ENCODE measurements at places on chromosomes 5 and 9. TPM values are rescaled to one million over a fixed set of nuclear protein-coding genes. Genes with fewer than 3 reads are reported as not detected.

DNA sequence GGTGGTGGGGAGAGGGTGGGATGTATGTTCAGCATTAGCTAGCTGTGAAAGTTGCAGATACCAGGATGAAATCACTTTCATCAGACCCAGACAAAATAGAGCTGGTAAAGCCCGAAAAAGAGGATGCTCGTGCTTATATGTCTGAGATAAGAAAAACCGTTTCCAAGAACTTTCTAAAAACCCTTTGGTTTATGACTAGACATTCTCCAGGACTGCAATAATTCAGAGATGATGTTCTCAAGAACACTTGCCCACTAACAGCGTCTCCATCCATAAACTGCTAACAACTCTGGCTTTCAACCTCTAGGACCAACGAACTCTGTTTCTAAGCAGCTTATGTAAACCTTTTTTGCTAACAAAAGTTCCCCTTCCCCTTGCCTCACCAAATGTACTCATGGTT is 8.4 kb upstream of the AMACR start:
- no peak for DNase-seq

DNA sequence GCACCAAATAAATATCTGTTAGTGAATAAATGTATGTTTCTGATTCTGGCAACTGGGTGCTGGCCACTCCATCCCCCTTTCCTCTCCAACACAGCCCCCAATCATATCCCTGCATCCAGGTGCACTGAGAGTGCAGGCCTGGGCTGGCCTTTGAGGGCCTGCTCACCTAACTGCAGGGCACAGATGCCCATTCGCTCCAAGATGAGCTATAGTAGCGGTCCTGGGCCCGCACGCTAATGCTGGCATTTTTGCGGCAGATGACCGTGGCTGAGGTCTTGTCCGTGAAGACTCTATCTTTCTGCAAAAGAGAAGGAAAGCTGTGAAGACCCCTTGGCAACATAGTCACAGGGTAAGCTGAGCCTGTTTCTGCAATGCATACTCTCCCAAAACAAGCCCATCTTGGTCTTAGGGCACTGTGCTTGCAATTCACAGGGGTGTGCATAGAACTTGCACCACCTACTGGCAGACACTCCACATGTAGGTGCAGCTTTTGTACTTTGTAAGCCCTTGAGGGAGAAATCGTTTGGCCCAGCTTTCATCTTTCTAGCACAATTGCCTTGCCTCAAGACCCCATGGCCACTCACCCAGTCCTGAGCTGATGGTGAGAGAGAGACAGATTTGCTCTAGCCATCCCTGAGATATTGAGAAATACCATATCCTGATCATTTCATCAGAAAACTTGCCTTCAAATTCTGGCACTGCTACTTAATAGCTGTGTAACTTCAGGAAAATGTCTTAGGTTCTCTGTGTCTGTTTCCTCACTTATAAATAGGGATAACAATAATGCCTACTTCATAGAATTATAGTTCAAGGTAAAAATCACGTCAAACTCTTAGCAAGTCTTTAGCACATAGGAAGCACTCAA is 13.5 kb downstream of the IL12B start:
- DNase-seq, result no peak

- no peak for DNase-seq
Measured at GRCh38 chr9:112218908-112219307, 43.8 kb upstream of the SUSD1 start.

- no peak for DNase-seq
Measured at GRCh38 chr5:136208916-136209315, 16.0 kb upstream of the SMIM32 start.

DNA sequence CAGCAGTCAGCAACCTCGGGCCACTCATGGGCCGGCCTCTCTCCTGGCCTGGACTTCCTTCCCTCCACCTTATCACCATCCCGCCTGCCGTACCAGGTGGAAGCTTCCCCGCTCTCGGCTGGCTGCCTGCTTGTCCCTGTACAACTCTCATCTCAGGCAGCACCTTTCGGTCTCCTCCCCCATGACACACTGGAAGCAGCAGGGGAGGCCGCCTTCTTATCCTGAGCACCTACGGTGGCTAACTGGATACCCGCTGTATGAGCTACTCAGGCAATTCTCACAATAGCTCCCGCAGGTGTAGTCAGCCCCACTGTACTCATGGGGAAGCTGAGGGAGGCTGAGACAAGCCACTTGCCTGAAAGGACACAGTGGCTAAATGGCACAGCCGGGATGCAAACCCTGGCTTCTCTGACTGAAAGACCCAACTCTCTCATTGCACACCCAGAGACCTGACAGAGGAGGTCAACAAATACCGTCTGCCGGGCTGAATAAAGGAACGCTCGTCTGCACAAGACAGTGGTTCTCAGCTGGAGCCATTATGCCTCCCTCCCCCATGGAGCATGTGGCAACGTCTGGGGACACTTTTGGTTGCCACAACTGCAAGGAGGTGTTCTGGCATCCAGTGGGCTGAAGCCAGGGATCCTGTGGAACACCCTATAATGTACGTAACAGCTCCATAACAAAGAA is 9.6 kb downstream of the STK10 start:
- DNase-seq, result no peak

- DNase-seq, result no peak
Measured at GRCh38 chr9:20988671-20989315, 42.6 kb downstream of the HACD4 start.

DNA sequence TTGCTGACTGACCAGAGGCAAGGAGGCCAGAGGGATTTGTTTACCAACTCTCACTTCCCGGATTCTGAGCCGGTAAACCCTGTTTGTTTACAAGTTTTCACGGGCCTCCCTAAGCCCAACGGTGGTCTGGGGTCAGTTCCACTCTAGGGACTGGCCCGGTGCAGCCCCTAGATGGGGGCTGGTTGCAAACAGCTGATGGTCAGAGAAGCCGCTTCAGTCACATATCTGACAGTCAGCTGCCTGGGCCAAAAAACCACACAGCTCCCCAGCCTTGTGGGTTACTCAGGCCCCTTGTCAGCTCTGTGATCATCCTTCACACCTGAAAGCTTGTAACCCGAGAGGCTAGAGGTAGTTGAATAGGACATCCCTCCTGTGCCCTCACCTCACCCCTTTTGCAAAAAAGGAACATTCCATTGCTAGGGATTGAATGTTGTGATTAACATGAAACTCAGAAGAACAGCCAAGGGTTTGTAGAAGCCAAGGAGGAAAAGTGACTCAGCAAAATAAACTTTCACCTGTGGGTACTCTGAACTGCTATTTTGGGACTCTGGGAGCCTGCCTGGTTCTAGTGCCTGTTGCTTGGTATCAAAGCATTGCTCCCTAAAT is 40.4 kb downstream of the SAR1B start:
- no peak for DNase-seq

DNA sequence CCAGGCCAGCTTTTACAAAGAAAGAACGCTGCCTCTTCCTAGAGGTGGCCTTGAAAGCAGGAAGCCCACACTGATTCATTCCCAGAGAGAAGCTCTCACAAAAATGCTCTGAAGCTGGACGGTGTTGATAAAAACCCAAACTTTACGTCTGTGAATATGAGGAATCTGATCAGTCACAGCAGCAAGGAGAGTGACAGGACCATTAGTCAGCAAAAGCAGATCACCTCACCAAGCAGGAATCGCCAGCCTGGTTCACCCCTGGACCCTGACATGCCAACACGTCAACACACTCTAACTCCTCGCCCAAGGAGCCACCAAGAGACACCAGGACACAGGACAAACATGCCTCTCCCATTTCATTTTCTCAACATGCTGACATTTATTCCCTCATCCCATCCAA is 70.6 kb upstream of the ZNF622 start:
- no peak for DNase-seq

- DNase-seq, result no peak
Measured at GRCh38 chr5:179333796-179334761, 11.2 kb downstream of the ADAMTS2 start.

DNA sequence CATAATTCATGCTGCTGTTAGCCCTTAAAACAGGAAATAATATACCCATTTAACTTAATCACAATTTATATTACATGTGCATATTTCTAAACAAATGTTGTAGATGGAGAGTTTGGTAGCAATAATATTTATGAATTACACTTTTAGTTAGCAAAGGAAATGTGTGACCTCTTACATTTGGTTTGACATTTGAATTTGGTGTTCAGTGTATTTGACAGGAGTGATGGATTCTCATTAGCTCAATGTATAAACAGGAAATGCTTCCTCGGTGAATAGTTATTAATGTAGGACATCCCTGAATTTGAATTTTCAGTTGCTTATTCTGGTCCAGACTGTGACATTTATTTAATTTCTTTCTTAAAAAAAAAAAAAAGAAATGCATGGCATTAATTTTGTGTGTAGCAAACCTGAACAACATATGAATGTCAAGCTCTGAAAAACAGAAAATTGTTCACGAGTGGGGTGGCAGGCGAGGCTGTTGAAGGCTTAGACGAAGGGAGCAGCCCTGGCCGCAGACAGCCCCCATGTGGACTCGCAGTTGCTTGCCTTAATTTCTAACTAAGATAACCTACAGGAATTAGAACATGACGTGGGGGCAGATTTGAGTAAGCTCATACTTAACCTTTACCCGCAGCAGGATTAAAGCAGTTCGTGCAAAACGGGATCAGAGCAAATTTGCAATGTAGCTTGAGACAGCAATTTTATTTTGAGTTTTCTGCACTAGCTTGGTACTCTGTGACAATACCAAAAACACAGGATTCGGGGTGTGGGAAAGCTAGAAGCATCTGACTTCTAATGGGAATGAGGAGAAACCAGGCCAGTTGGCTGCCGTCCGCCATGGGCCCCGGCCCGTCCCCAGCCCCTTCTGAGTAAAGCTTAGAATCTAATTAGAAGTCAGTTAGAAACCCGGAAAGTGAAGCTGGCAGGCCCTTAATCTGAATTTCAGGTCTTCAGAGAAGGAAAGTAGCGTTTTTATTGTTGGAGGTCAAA is 134.3 kb downstream of the MACROH2A1 start:
- DNase-seq, result no peak

- peak; percentile 8 for DNase-seq
Measured at GRCh38 chr9:17906841-17907778, 328.2 kb downstream of the SH3GL2 start.

GRCh38 chr9:69070201-69070600 is 34.6 kb downstream of the FXN start:
- DNase-seq, result no peak

DNA sequence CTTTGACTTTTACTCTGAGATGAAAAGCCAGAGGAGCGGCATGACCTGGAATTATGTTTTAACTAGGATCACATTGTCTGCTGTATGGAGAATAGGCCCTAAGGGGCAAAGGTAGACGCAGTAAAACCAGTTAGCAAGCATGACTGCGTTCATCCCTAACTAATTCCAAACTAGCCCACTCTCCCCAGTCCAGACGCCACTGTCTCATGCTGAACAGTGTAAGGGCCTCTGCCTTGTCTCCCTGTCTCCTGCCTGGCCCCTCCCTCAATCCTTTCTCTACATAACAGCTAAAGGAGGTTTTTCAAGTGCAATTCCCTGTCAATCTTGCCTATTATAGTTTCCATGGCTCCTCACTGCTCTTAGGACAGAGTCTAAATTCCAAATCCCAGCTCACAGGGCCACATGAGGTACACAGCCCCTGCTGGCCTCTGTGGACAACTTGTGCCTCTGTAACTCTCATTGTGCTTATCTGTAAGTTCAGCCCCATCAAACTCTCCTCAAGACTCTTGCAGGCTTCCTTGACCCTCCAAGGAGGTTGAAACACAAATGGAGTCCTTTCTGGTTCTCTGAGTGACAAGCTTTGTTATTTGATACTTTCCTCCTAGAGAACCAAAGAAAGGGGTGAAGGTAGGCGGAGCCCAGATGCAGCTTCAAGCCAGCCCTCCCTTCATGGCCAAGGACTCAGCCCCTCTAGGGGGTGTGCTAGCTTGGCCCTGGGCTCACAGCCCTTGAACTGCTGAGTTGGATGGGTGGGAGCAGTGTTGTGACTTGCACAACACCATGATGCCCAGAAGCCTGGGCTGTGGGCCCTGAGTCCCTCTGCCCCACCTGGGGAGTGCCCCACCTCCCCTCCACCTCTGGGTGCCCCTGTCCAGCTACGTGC is 16.0 kb upstream of the SLC22A4 start:
- no peak for DNase-seq

DNA sequence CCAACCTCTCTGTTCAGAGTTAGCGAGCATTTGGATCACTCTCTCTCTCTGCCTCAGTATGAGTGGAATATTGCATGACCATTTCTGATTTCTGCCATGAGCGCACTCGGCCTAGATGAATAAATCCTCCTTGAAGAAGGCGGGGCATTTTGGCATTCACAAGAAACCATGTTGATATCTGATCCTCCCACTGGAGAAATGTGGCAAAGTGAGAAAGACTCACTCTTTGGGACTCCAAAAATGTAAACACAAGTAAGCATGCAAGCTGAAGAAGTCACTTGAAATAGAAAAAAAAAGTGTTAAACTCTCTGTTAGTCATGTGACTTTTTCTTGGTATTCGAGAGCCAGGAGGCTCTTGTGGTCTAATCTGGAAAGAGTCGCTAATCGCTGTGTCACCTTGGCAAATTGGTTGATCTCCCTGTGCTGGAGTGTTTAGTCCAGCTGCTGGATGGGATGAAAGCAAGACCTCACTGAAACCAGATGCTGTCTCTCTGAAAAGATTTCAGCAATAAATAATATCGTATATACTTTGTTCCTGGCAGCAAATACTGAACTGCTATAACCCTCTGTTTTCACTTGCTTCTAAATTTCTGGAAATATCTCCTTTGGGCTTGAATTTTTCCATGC is 95.5 kb downstream of the GHR start:
- no peak for DNase-seq

DNA sequence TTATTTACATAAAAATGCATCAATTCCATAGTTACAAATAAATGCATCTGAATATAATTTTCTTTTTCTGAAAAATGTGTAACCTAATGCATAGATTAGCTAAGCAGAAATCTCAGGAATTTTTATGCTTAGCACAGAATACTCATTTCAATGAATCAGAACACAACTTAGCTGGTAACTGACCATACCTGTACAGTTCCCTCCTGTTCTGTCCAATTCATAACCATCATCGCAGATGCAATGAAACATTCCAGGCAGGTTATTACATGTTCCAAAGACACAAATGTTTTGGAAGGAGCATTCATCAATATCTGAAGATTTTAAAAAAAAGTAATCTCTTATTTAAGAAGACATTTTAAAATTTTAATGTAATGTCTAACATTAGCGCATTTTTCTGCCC is 219.4 kb downstream of the FBN2 start:
- no peak for DNase-seq

DNA sequence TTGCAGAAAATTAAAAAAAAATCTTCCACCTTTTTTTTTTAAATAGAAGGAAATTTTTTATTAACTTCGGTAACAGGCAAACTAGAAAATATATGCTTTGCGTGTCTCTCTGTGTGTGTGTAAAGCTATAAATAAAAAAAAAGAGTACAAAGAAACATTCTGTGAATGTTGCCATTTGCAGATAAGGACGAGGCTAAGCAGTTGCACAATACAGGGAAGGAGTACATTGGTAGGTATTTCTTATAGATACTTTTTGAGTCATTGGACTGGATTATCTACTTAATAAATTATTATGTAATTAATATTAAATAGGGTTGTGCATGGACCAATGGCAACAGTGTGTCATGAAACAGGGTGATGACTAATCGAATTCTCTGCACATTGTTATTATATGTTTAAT is 102.4 kb downstream of the CAMK4 start:
- DNase-seq, result no peak

- DNase-seq, result no peak
Measured at GRCh38 chr9:100071271-100071670, 27.5 kb downstream of the ERP44 start.

- no peak for DNase-seq
Measured at GRCh38 chr5:42641336-42642005, 115.1 kb upstream of the CCDC152 start.

BAAT gene
- polyA plus RNA-seq, result 0.15 TPM

LCN10 gene
- 34.0 TPM for polyA plus RNA-seq

GRIN1 gene
- polyA plus RNA-seq, result not detected

ZDHHC11B gene
- 20.1 TPM for polyA plus RNA-seq

ABCA1 gene
- 10.2 TPM for polyA plus RNA-seq

PKD2L2 gene
- polyA plus RNA-seq, result not detected

FGF10 gene
- 0.72 TPM for polyA plus RNA-seq

ENTPD2 gene
- 3.3 TPM for polyA plus RNA-seq

AK8 gene
- polyA plus RNA-seq, result not detected
